M059J (cell line): ENCODE measurements at places on chromosomes 2 and 18. TPM values are rescaled to one million over a fixed set of nuclear protein-coding genes. Genes with fewer than 3 reads are reported as not detected.
A peak's percentile ranks its signal among the peaks of the same experiment; 100 is the strongest.

The FAM237A gene
- not detected in 2 replicates for total RNA-seq

The AOX1 gene
- total RNA-seq = 18.7 and 46.3 TPM in 2 replicates

The IL36RN gene
- 0.02 TPM in 1 of 2 replicates, not detected in the other for total RNA-seq

The SLC25A52 gene
- not detected in 2 replicates for total RNA-seq

The EMX1 gene
- total RNA-seq = not detected in 2 replicates

The TEX44 gene
- not detected in 2 replicates for total RNA-seq

The OTX1 gene
- 0.59 and 1.1 TPM in 2 replicates for total RNA-seq

The PLEKHA3 gene
- total RNA-seq = 7.6 and 17.0 TPM in 2 replicates

The NPPC gene
- total RNA-seq = not detected in 2 replicates

The RBM45 gene
- total RNA-seq = 9.0 and 10.0 TPM in 2 replicates

- DNase-seq = peak; percentile 6
These were observed 65.6 kb downstream of the NOL4 start for GRCh38 chr18:34158881-34159690.

DNA sequence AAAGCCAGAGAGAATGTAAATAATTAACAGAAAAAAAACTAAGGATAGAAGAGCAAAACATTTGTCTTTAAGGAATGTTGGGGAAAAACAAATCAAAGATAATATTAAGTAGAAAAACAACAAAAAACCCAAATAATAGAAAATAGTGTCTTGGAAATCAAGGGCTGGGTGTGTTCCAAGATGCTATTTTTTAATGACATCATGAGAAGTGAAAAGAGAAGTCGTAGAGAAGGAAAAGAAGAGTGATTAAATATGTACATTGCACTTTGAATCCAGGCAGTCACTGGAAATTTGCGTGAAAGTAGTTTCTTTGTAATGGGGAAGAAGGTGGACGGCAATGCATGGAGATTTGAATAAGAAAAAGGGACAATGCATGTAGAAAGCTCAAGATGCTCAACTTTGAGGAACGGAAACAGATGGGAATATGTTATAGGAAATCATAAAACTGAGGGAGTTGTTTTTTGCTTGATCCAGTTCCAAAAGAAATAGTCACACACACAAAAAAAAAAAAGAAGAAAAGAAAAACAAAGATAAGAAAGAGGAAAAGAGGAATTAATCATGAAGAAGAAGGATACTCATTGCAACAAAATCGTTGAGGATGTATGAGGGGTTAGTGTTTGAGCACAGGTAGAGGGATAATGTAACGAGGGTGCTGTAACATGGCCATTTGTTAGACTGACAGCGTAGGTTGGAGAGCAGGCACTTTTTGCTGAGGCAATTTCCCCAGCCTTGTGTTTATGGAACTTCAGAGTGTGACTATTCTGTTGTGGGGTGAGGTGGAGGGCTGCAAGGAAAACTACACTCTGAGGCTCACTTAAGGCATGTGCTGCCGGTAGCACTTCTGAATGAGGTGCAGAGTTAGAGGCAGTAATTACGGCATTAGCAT, 184.1 kb downstream of the CALCRL start:
- no peak for DNase-seq

- DNase-seq = no peak
These were observed 38.7 kb downstream of the CCDC138 start for GRCh38 chr2:108825254-108825653.

- DNase-seq = no peak
These were observed 1.6 kb upstream of the ARHGEF4 start for GRCh38 chr2:130834931-130835765.

DNA sequence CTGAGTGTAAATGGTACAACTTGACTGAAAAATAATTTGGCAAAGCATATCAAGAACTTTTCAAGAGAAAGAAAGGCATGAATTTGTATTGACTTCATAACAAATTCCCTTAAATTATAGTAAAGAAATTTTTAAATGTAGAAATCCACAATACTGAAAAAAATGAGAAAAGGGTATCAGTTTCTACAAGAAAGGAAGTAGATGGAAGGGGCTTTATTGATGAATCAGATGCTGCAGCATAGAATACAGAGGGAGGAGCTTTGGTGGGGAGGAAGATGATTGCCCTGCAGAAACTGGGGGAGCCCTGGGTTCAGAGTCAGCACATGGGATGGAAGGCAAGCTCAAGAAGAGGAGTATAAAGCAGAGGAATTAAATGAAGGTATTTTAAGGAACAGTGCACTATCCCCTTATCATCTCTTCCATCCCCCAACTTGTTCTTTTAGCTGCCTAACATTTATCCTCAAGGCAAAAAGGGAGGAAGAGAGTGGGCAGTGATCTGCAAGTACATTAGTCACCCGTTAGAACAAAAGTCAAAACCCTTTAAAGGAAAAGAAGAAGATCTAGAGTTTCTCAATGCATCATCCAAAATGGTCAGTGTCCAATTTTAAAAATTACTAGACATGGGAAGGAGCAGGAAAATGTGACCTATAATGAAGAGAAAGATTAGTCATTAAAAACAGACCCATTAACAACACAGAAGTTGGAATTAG, 77.7 kb downstream of the KCTD18 start:
- DNase-seq = peak; percentile 22

- DNase-seq = no peak
These were observed 85.4 kb upstream of the B3GNT2 start for GRCh38 chr2:62110415-62111025.

GRCh38 chr2:72129681-72130340, 17.9 kb downstream of the CYP26B1 start:
- no peak for DNase-seq

- DNase-seq = peak; percentile 72
These were observed 49.3 kb downstream of the MMADHC start for GRCh38 chr2:149538138-149538833.

DNA sequence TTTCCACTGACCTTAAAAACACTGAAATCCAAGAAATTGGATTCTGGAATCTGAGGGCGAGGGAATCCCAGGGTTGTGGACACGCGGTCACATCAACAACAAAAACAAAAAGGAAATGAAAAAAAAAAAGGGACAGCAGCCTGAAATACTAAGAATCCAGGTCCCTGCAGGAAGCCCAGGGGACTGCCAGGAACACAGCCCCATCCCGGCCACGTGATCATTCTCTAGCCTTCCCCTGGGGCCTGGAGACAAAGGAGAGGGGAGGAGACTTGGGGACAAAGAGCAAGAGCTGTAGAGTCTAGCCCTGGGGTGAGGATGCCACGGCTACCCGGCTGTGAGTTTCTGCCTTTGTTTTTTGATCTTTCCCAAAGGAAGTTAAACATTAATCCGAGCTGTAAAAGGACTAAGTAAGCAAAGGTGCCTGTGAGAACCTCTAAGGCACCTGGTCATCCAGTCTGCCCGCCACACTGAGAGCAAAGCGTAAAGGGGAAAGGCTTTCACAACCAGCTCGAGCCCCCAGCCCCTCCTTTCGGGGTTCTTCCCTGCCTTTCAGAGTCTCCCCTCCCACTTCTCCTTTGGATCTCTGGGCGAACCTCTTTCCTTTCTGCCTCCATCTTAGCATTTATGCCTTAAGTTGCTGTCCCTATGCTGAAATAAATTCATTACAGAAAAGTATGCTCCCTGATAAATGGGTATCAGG, 57.9 kb upstream of the MSH2 start:
- peak; percentile 95 for DNase-seq

DNA sequence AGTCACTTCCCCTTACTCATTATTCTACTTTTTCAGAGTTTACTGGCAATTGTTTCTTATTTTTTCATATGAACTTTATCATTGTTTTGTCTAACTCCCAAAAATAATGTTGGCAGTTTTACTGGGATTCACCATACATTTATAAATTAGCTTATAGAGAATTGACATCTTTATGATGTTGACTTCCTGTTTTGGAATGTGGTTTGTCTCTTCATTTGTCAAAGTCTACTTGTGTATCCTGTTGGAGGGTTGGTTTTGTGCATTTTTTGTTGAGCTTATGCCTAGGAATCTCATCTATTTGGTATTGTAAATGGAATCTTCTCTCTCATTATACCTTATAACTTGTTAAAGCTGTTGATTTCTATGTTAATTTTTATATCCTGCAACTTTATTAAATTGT, 16.4 kb downstream of the EPC2 start:
- DNase-seq = peak; percentile 32

- no peak for DNase-seq
These were observed 116.4 kb upstream of the RBMS1 start for GRCh38 chr2:160610041-160610440.

- no peak for DNase-seq
These were observed 252.4 kb upstream of the ZNF521 start for GRCh38 chr18:25604196-25604893.

- no peak for DNase-seq
These were observed 64.8 kb upstream of the DARS1 start for GRCh38 chr2:136049991-136050920.

DNA sequence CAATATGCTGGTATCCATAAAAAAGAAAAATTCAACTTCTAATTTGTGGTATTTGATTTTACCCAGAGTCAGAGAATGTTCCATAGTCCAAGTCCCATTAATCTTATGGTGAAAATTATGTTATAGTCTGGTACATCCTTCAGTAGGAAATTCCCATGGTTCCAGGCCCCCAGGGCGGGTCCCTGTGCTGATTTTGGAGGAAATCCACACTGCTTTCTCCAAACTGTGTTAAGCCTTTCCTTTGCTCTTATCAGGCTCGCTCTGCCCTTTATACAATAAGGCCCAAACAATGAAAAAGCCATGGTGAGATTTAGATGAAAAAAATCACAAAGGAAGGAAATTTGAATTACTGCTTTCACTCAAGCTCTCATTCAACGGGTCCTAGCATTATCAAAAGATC, 46.8 kb upstream of the DARS1 start:
- DNase-seq = no peak

DNA sequence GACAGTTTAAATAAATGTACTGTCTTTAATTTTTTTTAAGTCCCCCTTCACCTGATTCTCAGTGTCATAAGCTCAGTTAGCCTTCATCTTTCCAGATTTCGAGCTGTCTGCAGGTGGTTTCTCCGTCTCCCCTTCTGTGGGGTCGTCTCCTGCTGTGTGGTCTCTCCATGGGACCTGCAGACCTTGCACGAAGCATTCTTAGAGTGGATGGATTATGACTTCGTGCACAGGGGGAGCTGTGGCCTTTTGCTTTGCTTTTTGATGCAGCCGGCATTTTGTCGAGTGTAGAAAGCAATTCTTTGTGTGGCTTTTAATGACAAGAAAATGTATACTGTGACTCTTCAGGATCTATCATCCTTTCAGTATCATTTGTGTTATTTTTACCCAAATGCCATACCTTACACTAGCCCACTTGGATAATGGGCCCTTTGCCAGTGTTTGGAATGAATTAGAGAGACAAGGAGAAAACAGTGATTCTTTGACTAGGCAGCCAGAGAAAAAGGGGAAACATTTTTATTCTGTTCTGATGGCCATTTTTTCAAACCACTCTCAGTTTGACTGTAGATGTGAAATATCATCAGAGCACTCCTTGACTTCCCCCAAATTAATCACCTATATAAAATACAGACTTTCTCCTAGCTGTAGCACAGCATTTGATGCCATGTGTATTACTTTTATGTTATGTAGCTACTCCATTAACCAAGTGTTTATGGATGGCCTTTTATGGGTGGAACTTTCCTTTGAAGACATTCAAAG, 54.3 kb downstream of the ITGA6 start:
- no peak for DNase-seq

DNA sequence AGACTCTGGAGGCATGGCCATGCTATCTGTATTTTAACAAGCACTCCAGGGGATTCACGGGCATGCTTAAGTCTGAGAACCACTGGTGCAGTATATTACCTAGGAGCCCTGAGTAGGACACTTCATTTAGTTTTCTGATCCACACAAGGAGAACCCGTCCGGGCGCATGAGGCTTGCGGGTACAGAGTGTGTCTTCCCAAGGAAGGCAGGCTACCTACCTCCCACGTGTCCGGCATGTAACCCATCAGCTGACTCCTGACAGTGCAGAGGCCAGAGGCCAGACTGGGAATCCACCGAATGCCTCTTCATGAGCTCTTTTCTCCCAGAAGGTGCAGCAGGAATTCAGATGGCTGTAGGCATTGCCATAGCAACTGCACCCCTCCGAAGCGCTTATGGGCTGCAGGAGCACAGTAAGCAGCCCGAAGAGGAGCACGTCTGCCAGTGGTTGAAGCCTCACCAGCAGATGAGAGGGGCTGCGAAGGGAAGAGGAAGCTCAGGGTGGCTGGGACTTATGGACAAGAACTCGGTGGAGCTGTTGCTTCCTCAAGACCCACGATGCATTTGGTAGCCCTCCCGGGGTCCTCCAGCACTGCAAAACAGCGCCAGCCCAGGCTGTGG, 33.8 kb upstream of the DNMT3A start:
- no peak for DNase-seq

DNA sequence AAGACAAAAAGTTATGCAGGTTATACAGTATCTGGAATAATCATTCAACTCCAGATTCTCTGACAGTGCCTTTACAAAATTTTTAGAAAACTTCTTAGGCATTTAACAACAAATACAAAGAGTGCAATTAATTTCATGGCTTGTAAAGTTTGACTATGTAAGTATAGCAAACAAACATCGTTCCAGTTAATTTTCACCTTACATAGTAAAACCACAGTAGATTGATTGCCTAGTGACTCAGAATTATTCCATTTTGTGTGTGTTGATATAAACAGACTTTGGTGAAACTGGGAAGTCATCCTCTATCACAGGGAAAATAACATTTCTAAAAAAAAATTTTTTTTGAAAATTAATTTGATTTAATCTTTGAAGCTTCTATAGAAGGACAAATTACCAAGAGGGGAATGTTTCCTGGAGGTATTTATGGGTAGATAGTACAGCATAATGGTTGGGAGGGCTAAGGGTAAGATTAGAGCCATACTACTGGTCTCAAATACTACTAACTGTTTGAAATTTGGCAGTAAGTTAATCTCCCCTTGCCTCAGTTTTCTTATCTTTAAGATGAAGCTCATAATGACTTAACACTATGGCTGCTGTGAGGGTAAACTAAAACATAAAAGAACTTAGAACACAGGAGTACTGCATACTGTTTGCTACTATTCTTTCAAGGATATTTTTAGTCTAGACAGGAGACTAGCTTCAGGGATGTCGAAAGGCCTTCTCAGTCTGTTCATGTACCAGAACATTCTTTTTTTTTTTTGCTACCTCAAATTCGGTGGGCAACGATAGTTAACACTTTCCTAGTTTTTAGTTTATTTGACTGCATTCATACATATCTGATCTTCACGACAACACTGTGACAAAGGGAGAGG, 19.6 kb downstream of the NDUFAF7 start:
- DNase-seq = peak; percentile 4
